SK-N-SH (cell line): ENCODE measurements at places on chromosomes 11 and 22. TPM values are rescaled to one million over a fixed set of nuclear protein-coding genes. Genes with fewer than 3 reads are reported as not detected.

Gene CDC42BPG
- 0.33 and 0.42 TPM in 2 replicates for polyA plus RNA-seq

Gene LARGE2
- polyA plus RNA-seq = 1.4 and 2.4 TPM in 2 replicates

Gene MIOX
- polyA plus RNA-seq = 0.05 and 0.06 TPM in 2 replicates

Gene MEI1
- not detected in 2 replicates for polyA plus RNA-seq

Gene MS4A12
- polyA plus RNA-seq = not detected in 2 replicates

Gene IGF2
- polyA plus RNA-seq = 0.05 TPM in 1 of 2 replicates, not detected in the other

Gene SHANK2
- polyA plus RNA-seq = under 0.01 and 0.03 TPM in 2 replicates

Gene EIF4ENIF1
- 18.4 and 39.9 TPM in 2 replicates for polyA plus RNA-seq

Gene CARS1
- polyA plus RNA-seq = 52.1 and 65.2 TPM in 2 replicates

Gene TIMP3
- 23.1 and 26.1 TPM in 2 replicates for polyA plus RNA-seq

Gene TLCD5
- 12.7 and 18.7 TPM in 2 replicates for polyA plus RNA-seq

Gene MICALL1
- 12.9 and 15.2 TPM in 2 replicates for polyA plus RNA-seq

Gene MS4A14
- polyA plus RNA-seq = not detected in 2 replicates

Gene OR4C6
- polyA plus RNA-seq = not detected in 2 replicates

Gene GGTLC2
- not detected in 2 replicates for polyA plus RNA-seq

Gene NXPE1
- not detected in 2 replicates for polyA plus RNA-seq

Gene KLHL35
- polyA plus RNA-seq = 1.7 and 2.0 TPM in 2 replicates

Gene BEST1
- polyA plus RNA-seq = 0.30 and 0.47 TPM in 2 replicates

Gene FAM83F
- polyA plus RNA-seq = not detected in 2 replicates

Gene TH
- not detected in 2 replicates for polyA plus RNA-seq

Gene DNAJB7
- not detected in 2 replicates for polyA plus RNA-seq

Gene SNX19
- 16.6 and 21.9 TPM in 2 replicates for polyA plus RNA-seq

Gene PLEKHA7
- polyA plus RNA-seq = 0.08 and 0.12 TPM in 2 replicates

Gene TYR
- polyA plus RNA-seq = not detected in 2 replicates

Gene NLRP10
- 0.05 and 0.39 TPM in 2 replicates for polyA plus RNA-seq

Gene ZBTB16
- polyA plus RNA-seq = not detected in 2 replicates

Gene APOA4
- polyA plus RNA-seq = not detected in 2 replicates

Gene TOMM22
- 33.1 and 33.6 TPM in 2 replicates for polyA plus RNA-seq

Gene TRIM49
- not detected in 2 replicates for polyA plus RNA-seq

Gene CRYBA4
- polyA plus RNA-seq = not detected in 2 replicates

Gene TEX54
- not detected in 2 replicates for polyA plus RNA-seq

Gene ELF5
- not detected in 2 replicates for polyA plus RNA-seq

Gene CCDC15
- polyA plus RNA-seq = 0.69 and 0.91 TPM in 2 replicates

Gene KRTAP5-9
- not detected in 2 replicates for polyA plus RNA-seq

Gene PATE3
- not detected in 2 replicates for polyA plus RNA-seq

Gene KDM4E
- polyA plus RNA-seq = 0.02 TPM in 1 of 2 replicates, not detected in the other

Gene BCO2
- polyA plus RNA-seq = 0.87 and 1.2 TPM in 2 replicates

Gene TREH
- not detected in 2 replicates for polyA plus RNA-seq

Gene MS4A7
- not detected in 2 replicates for polyA plus RNA-seq

Gene TSSC4
- polyA plus RNA-seq = 45.1 and 45.3 TPM in 2 replicates

Gene OR6T1
- not detected in 2 replicates for polyA plus RNA-seq

Gene RAC2
- polyA plus RNA-seq = 22.6 and 29.9 TPM in 2 replicates
